HuH-7 (cell line): ENCODE measurements at places on chromosomes 2 and 18.

GRCh38 chr18:26422472-26423162, 125.7 kb downstream of the KCTD1 start:
- no peak for DNase-seq

DNA sequence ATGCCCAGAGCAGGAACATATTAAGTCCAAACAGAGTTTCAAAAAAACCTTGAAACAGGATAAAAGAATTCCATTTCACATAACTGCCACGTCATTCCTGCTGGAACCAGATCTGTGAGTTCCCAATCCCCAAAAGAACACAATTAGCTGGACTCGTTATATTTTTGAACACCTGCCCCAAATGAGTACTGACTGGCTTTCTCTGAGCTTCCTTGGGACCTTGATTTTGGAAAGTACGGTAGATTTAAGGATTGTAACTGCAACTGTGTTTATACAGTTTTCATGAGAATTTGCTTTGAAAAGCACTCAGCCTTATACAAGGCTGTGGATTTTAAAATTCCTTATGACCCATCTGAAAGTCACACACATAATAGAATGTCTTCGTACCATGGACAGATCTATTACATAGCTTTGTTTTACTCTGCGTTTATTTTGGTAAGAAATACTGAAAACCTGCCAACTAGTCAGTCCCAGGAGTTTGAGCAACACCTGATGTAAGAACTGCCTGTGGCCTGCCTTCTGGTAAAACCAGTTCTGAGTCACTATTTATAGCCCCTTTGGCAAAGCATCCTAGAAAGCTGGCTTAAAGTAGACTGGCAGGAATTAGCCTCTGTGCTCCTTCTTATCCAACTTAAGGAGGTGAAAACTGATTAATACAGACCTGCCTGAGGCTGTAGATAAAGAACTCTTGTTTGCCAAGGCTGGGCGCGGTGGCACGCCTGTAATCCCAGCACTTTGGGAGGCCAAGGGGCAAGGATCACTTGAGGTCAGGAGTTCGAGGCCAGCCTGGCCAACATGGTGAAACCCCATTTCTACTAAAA, 48.1 kb downstream of the MERTK start:
- peak; percentile 31 for DNase-seq

- no peak for DNase-seq
Measured at GRCh38 chr2:222169346-222169745, 129.5 kb downstream of the PAX3 start.

DNA sequence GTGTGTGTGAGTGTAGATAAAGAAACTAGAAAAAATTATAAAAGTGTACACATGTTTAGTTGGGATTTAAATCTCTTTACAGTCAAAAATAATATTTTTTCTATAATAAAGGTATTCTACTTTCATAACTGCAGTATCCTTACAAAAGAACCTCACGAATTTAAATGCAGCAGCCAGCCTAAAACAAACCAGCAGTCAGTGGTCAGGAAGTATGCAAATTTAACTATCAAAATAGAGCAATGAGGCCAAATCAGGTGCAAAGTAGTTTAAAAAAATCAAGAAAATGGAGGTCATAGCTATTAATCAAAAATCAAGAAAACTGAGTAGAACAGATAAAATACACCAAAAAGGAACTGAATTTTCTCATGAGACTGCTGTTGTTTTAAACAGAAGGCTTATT, 407.1 kb downstream of the CDH19 start:
- DNase-seq, result no peak

- no peak for DNase-seq
Measured at GRCh38 chr2:225756198-225756597, 356.7 kb downstream of the NYAP2 start.

DNA sequence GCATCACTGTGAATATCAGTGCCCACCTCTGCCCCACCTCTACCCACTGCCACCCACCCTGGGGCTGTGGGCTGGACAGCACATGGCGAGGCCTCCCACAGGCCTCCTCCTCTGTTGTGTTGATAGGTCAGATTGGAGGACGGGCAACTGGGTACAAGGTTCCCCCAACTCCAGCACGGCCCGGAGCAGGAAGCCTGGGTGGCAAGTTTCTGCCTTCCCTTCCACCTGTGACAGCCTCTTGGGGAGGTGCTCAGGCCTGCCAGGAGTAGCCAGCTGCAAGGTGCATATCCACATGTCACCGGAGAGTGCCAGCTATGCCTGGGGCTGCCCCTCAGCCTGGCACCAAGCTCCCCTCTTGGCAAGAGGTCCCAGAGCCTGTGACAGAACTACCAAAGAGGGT, 6.9 kb upstream of the ECEL1 start:
- DNase-seq, result no peak
